ENCODE measurements at places on chromosomes 2 and 18. TPM values are rescaled to one million over a fixed set of nuclear protein-coding genes. Genes with fewer than 3 reads are reported as not detected.

DNA sequence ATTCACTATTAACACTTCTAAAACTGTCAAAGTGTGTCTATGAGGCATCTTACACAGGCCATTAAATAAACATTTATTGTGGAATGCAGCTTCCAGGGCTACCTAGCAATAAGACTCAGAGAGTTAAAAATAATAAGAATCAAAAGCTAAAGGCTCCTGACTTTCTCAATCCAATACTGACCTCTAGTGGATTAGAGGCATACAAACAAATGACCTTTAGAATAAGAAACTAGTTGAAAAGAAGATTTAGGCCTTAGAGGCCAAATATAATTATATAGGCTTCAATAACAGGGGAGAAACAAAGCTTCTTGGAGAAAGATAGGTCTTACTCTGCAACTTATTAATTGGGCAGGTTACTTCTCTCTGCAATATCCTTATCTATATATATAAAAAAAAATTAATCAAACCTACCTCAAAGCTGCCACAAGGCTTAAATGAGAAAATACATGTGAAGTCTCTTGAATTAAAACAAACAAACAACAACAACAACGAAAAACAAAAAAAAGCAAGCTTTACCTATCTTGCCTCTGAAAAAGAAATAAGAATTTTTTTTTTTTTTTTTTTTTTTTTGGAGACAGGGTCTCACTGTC, 246.1 kb downstream of the EXOC6B start:
- DNase-seq = peak; percentile 59

- no peak for DNase-seq
Observed at GRCh38 chr18:30618567-30618966, 424.0 kb downstream of the DSC3 start.

Gene B3GNT2
- polyA plus RNA-seq = 31.3 TPM

Gene SLC9A4
- polyA plus RNA-seq = 7.0 TPM

DNA sequence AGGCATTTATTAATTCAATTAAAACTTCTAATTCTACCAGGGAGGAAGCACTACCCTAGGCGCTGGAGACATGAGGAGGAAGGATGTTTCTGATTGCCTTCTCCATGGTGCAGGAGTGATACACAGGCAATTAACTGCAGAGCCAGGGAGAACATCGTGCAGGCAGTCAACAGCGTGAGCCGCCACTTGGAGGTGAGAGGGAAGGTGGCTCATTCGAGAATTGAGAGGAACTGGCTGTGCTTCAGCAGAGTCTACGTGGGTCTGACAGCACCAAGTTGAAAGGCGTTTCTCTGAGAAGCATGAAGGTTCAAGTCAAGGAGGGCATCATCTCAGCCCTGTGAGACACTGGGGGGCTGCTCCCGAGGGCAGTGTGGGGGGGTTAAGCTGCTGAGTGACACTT, 388.7 kb upstream of the MYT1L start:
- DNase-seq = no peak

Data from left kidney (tissue), 8 donors.